Effector memory CD4-positive, alpha-beta T cell (primary cell): ENCODE measurements at places on chromosomes 2 and 18.

- DNase-seq = no peak
These were observed 213.3 kb upstream of the MMADHC start for GRCh38 chr2:149800624-149801542.

DNA sequence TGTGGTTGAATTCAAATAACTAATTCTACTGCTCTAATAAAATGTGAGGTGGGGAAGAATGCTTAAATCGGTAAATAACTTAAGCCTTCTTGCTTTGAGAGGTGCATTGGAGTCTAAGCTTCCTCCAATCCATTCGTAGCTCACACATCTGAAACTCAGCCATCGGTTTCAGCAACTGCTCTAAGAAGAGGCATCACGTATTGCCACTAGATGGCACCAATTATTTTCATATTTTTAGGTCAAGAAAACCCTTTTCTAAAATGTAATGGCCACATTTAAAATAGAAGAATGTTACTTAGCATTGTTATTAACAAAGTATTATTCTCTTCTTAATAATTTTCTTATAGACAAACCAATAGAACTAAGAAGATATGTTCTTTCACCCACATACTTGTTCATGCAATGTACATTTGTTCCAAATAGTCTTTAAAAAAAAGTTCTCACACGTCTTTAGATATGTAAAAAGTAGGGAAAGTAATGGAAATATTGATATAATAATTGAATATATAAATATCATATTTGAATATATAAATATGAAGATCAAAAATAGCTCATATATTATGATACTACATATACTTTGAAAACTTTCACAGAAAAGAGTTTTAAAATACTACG is 229.8 kb downstream of the CCDC178 start:
- DNase-seq = no peak

DNA sequence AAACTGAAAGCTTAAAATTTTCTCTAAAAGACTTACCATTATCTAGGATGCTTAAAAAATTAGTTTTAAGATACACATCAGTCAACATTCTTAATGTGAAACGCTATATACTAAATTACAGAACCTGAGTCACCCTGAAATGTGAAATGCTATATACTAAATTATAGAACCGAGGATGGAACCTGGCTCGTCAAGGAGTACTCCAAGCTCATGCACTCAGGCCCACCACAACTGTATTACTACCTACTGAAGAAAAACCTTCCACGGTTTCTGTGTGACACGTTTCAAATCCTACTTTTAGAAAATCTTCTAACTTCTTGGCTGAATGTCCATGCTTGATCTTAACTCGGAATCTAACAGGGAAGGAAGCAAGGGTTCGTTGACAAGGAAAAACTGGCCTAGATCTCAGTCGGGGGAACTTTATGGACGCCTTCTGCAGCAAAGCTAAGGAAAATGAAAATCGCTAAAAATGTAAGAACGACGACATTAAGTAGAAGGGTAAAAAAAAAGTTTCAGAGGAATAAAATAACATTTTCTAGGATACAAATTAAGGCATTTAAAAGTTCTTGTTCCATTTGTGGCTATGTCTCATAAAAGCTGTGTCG is 1.4 kb downstream of the PRKD3 start:
- DNase-seq = no peak

DNA sequence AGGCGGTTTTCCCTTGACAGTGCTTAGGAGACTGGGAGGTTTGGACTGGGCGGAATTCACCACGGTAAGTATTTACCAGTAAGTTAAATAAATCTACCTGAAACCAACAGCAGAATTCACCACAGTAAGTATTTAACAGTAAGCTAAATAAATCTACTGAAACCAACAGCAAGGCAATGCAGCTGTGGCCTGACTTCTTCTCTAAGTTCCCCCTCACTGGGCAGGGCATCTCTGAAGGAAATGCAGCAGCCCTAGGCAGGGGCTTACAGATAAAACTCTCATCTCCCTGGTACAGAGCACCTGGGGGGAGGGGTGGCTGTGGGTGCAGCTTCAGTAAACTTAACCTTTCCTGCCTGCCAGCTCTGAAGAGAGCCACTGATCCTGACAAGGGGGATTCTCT is 432.5 kb upstream of the LRRTM1 start:
- DNase-seq = no peak

DNA sequence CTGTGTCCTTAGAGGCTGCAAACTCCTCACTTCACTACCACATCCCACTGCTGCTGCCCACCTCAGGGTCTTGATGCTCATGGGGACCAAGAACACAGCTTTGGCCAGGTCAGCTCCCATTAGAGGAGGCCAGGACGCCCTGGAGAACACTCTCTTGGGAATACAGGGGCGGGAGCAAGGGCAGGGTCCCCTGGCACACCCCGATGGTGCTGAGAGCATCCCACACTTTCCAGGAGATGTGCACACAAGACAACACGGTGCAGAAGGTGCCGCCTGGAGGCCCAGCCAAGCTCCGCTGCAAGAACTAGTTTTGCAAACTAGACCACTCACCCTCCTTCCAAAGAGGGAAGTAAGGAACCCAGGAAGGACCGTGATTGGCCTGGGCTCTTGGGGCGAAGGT is 304.4 kb upstream of the SALL3 start:
- no peak for DNase-seq

- no peak for DNase-seq
These were observed 4.2 kb downstream of the KYNU start for GRCh38 chr2:142881619-142882018.

- no peak for DNase-seq
These were observed 3.5 kb upstream of the RHOB start for GRCh38 chr2:20443276-20443920.

DNA sequence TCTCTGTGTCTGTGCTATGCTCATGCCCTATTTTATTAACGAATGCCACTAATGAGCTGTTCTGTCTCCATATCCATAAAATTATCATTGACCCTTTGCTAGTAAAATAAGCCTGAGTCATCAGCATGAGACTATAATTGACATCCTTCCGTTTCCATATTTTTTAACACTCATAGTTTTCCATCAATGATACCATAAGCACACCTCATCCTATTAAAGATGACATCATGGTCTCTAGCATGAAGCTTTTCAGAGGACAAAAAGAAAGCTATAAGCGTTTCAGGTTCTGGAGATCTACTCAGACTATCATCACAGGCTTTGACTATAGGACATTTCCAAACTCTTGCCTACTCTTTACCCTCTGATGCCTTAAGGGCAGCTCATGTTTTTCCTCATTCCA is 1.2 kb upstream of the DSC2 start:
- DNase-seq = no peak

DNA sequence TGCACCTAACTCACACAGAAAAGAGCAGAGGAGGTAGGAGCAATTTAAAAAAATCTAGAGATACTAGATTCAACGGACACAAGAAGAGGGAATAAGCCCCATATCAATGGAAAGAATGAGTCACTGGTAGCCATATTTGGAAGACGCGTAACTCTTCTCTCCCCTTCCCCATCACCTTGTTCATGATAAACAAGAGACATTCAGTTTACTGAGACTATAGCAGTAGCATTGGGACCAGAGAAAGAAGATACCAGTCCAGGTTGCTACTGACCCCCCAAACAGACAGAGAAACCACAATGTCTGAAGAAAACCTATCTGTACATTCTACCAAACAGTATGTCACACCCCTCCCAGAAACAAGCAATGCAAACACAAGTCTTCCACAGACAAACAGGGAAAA is 81.1 kb downstream of the SLC66A3 start:
- DNase-seq = no peak

DNA sequence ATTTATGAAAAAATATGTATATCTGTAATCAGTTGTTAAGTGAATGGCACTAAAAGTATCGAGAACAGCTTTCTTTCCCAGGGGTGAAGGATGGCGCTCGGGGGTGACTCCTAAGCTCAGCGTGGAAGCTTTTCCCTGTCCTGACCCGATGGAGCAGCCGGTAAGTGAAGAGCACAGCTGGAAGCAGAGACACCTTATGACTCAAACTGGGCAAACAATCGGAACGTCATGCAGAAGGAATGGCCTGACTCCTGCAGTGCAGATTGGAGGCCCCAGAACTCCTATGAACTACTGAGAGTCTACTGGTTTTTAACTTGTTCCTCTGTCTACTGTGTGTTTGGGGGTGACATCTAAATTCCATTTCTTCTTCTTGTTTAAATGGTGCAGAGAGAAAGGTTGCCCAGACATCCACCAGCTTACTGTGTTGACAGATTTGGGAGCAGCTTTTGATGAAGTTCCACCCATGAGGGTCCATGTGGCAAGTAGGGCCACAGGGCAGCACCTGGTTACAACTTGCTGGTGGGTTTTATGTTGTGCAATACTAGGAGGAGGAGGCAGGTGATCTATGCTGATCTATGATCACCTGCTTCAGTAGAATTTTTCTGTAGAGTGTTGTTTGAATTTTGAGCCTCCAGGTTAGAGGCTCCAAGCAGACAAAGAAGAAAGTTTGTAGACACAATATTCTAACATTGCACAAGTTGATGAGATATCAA is 52.8 kb upstream of the TMEM182 start:
- no peak for DNase-seq

DNA sequence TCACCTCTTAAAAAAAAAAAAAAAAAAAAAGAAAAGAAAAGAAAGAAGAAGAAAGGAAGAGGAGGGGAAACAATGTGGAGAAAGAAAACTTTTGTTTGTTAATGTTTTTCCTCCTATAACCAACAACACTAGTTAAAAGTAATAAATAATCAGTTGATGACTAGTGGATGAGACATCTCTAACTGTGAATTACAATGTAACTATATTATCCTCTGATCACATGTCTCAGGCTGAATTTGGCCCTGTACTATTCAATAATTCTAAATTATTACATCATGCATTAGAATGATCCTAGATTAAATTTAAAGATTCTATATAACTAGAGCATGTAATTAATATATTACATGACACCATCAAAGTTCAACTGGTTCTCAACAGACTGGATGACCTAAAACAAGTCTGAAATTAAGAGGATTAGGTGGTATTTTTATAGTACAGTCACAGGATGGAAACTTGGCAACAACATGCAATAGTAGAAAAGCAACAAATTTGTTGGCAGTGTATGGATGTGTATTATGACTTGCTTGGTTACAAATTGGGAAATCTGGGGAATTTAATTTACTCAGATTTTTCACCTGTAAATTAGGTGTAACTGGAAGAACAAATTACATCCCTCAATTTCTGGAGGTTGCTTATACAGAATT is 269.3 kb upstream of the SETBP1 start:
- DNase-seq = no peak

DNA sequence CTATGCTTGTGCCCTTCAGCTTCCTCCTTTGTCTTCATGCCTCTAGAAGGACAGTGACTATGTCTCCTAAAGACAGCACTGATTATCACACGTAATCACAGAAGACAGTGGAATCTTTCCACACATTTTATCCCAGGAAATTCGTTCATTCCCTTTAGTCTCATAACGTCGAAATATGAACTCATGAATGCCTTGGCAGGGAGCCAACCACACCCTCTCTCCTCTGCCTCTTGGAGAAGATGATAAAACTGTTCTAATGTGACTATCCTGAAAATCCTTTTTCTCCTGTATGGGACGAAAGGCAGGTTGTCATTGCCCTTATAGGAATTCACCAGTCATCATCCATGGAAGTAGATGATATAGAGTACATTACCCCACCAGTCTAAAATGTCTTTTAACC is 726.6 kb upstream of the FANCL start:
- no peak for DNase-seq

GRCh38 chr2:56505885-56506284 is 322.1 kb downstream of the CCDC85A start:
- DNase-seq = no peak

DNA sequence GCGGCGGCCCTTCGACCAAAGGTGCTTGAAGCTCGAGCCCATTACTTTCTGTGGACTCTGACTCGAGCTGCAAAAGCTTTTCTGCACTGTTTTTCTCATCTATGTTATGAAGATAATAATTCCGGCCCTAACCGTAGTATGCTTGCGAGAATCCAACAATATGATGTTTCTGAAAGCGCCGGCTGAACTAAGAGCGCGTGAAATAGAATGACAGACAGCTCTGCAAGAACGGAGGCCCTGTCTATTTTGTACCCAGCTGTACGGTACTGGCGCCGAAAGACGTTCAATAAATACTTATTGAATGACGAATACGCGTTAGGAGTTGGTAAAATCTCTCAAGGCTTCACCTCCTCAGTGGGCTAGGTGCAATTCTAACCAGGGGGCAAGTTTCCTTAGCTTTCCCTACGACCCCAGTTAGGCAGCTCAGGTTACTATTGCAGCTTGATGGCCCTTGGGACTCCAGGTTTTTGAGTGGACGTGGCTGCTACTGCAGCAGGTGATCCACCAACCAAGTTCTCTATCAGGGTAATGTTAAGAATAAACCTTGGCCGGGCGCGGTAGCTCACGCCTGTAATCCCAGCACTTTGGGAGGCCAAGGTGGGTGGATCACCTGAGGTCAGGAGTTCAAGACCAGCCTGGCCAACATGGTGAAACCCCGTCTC is 570 bp downstream of the SCRN3 start:
- no peak for DNase-seq

- DNase-seq = no peak
These were observed 111.9 kb downstream of the NCK2 start for GRCh38 chr2:105856581-105856980.

DNA sequence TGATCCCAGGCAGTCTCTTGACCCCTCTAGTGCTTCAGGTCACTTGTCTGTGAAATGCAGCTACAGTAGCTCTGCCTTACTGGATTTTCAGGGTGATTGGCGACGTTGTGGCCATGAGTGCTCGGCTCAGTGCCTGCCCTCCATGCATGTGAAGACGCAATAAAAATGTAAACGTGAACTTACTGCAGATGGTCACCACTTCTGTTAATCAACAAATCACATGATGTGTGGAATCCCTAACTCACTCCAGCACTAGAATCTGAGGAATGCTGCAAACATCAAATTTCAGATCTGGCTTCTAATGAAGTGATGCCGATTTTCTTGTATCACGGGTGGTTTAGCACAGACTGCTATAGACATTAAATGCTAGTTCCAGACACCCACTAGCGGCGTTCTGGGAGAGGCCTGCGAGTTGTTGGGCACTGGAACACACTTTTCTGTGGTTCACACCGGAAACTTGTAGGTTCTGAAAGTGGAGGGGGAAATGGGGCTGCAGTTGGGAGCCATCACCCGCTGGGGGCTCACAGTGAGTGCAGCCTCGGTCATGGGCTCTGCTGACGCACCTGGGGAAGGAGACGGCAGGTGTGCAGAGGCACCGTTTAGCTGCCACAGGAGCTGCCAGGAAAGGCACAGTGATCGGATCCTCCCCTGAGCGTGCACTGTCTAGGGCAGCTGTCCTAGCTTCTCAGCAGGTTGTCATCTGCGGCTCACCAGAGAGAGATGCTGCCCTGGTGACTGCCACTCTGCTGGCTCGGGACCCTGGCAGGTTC is 6.5 kb downstream of the CNDP1 start:
- DNase-seq = no peak

DNA sequence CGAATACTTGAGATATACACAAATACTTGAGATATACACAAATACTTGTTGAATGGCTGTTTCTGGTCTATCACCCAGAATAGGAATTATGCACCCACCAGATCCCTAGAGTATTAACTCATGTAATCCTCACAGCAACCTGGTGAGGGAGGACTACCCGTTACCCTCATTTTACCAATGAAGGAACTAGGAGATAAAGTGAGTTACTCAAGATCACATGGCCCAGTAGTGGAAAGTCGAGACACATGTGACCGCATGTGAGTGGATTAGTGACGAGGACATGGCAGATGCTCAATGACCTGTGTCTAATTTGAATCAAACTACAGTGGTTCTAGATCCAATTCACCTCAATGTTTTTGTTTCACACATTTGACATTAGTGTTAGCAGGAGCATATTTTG is 2.4 kb downstream of the MOGAT1 start:
- no peak for DNase-seq

- DNase-seq = no peak
These were observed 1.9 kb downstream of the PER2 start for GRCh38 chr2:238286551-238286950.

- no peak for DNase-seq
These were observed 923.8 kb downstream of the LRP1B start for GRCh38 chr2:141207036-141207385.
